ENCODE measurements at places on chromosomes 1 and 21. TPM values are rescaled to one million over a fixed set of nuclear protein-coding genes. Genes with fewer than 3 reads are reported as not detected.

GRCh38 chr1:187689129-187689528, 860.4 kb downstream of the PLA2G4A start:
- H3K4me1 ChIP-seq, result peaks cover 18% of the 10 kb centered on the region
- no peaks in the 10 kb centered on the region for H3K27me3 ChIP-seq
- no peak for DNase-seq

DNA sequence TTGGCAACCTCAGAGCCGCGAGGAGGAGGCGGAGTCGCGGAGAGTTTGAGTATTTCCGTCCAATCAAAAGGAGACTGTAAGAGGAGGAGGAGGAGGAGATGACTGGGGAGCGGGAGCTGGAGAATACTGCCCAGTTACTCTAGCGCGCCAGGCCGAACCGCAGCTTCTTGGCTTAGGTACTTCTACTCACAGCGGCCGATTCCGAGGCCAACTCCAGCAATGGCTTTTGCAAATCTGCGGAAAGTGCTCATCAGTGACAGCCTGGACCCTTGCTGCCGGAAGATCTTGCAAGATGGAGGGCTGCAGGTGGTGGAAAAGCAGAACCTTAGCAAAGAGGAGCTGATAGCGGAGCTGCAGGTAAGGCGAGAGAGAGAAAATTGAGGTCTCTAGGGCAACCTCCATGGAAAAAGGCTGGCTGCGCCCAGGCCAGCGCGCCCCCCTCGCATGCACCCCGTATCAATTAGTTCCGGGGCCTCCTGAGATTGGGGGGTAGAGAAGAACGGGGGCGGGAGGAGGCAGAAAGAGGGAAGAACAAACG, at the start of gene PHGDH:
Gene PHGDH, plus strand, starts transcription at position 131 of the 538 bp plus-strand sequence. Its CDS starts 89 bp downstream, at position 220.
- H3K36me3 ChIP-seq, result no peaks in the 10 kb centered on the region
- H3K27me3 ChIP-seq, result peaks cover 19% of the 10 kb centered on the region

DNA sequence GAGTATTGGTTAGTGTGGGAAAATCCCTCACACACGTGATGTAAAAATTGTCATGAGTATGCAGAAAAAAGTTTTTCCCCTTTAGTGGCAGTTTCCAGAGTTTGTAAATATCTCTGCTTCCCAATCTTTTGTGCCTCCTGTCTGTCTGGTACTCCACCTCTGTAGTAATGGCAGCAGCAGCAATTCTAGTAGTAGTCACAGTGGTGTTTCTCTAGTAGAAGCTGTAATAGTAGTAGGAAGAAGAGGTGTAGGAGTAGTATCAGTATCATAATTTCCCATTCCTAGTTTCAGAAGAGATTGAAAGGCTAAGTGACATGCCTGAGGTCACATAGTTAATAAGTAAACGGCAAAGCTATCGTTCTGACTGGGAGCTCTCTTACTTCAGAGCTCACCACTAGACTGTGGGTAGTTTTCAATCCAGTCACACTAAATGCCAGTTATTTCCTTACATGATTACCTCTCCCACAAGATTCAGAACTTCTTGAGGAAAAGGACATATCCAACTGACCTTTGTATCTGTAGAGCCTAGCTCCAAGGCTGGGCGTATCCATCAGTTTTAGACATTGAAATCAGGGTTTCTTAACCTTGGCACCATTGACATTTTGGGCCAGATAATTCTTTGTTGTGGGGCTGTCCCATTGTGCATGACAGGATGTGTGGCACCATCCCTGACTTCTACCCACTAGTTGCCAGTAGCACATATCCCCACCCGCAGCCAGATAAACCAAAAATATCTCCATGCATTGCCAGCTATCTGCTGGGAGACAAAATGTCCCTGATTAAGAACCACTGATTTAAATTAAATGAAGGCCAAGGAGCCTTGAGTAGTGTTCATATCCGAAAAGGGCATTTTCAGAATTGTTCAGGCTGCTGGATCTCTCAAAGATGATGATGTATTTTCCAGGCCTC, 135.9 kb downstream of the FGGY start:
- DNase-seq, result no peak
- H3K4me1 ChIP-seq, result peaks cover 10% of the 10 kb centered on the region

DNA sequence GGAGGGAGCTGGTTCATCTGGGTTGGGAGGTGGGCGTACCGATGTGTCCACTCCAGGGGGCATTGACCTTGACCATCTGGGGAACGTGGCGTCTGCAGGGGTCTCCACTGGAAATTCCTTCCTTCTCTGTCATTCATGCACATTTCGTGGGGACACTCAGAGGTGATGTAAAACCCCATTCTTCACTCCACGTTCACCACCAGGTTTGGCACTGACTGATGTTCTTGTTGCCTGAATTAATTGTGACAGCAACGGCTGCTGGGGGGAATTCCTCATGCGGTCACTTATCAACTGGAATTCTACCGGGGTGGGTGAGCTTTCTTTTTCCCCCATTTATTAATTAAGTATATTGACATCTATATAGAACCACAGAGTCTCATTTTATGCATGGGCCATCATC, 18.1 kb upstream of the POFUT2 start:
- no peak overlapping the region for H3K4me3 ChIP-seq
- DNase-seq, result no peak
- no peaks in the 10 kb centered on the region for H3K36me3 ChIP-seq

DNA sequence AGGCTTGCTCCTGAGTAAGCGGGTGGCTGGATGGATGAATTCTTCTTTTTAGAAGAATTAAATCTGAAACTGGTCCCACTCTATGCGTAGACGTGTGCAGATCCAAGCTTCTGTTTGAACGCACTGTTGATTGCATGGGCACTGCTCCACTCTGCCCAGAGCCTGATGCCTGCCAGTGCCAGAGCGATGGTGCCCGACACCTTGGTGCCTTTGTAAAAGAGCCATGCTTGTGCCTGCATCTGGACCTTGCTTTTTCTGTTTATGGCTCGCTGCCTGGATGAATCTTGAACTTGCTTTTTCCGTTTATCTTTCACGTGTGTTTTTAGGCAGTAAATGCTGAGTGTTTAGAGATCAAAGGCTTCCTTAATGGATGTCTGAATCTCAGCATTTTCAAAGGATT, 15.0 kb upstream of the PWP2 start:
- no peak overlapping the region for H3K4me3 ChIP-seq
- H3K36me3 ChIP-seq, result peaks cover 60% of the 10 kb centered on the region
- H3K27ac ChIP-seq, result no peak overlapping the region
- no peaks in the 10 kb centered on the region for H3K27me3 ChIP-seq
- peaks cover 5% of the 10 kb centered on the region for H3K4me1 ChIP-seq
- peak; percentile 2 for DNase-seq

DNA sequence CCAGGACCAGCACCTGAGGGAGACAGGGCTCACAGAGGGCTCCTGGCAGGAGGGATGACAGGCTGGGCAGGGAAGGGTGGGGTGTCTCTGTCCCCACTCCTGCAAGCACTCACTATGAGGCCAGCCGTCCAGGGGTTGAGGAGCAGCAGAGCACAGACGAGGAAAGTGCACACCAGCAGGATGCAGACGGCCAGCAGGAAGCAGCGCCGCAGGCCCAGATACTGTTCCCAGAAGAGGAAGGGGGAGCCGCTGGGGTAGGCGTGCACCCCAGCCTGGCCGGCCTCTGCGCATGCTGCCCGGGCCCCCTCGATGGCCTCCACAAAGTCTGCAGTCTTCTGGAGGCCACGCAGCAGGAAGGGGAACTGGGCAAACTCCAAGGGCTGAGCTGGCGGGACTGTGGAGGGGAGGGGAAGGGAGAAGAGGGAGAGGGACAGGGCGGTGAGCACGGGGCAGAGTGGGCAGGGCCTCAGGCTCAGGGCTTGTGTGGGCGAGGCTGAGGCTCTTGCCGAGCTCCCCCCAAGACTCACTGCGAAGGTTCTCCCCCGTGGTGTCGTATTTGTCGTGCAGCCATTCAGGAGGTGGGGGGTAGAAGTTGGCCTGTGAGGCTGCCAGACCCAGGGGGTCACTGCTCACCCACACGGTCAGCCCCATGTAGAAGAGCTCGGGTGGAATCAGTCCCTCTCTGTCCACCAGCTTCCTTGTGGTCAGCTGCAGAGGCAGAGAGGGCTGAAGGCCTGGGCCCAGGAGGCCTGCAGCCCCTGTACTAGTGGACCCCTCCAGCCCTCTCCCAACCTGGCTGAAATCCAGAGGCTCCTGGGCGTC, 16.5 kb downstream of the PTCH2 start:
- H3K36me3 ChIP-seq, result no peaks in the 10 kb centered on the region
- H3K27ac ChIP-seq, result no peak overlapping the region
- no peak overlapping the region for H3K4me3 ChIP-seq

DNA sequence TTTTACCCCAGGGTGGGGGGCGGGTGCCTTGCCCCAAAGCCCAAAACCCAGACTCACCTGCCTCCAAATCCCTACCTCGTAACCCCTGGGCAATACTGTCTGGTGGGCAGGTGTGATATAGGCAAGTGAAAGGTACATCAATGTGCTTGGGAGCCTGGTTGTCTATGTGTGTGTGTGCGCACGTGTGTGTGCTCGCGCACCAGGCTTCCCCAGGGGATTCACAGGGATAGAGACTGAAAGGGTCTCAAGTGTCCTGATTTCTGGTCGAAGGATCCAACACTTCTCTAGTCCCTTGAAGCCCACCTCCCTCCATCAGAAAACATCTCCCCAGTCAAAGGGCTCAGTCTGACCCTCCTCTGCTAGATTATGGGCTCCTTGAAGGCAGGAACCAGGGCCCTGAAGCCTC, 28.9 kb upstream of the EPB41 start:
- no peak overlapping the region for H3K27ac ChIP-seq
- H3K4me3 ChIP-seq, result no peak overlapping the region
- H3K36me3 ChIP-seq, result no peaks in the 10 kb centered on the region

DNA sequence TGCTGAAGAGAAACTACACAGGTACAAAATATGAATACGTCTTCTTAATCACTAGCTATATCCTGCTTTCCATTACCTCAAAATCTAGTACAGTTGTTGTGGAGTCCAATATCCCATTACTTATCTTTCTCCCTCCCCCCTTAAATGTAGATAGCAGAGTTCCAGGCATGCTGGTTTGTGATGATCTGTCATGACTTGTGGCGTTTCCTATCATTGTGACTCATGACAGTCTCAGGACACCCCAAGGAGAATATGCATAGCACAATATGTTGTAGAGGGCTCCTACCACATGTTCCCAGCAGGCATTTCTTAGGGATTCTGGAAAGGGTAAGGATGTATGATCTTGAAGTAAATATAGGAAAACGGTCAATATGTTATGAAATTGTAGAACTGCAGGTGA, 206.9 kb downstream of the USH2A start:
- H3K27ac ChIP-seq, result no peak overlapping the region
- no peak for DNase-seq
- H3K27me3 ChIP-seq, result no peaks in the 10 kb centered on the region
- no peaks in the 10 kb centered on the region for H3K36me3 ChIP-seq
- no peaks in the 10 kb centered on the region for H3K4me1 ChIP-seq
- no peak overlapping the region for H3K4me3 ChIP-seq

DNA sequence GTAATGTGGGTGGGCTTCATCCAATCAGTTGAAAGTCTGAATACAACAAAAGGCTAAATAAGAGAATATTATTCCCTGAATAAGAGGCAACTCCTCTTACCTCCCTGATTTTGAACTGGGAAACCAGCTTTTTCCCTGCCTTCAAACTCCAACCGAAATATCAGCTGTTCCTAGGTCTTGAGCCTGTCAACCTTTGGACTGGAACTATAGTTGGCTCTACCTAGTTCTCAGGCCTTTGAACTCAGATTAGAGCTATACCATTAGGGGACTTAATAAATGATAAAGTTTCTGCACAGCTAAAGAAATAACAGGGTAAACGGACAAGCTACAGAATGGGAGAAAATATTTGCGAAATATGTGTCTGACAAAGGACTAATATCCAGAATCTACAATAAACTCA, 43.8 kb upstream of the BEND5 start:
- no peaks in the 10 kb centered on the region for H3K4me1 ChIP-seq
- H3K27ac ChIP-seq, result no peak overlapping the region
- no peaks in the 10 kb centered on the region for H3K27me3 ChIP-seq
- DNase-seq, result no peak
- H3K36me3 ChIP-seq, result no peaks in the 10 kb centered on the region

- no peaks in the 10 kb centered on the region for H3K4me1 ChIP-seq
- no peak for DNase-seq
- H3K27me3 ChIP-seq, result no peaks in the 10 kb centered on the region
- no peak overlapping the region for H3K27ac ChIP-seq
- H3K36me3 ChIP-seq, result no peaks in the 10 kb centered on the region
Measured at GRCh38 chr1:41345434-41346075, 15.7 kb upstream of the FOXO6 start.

GRCh38 chr21:18443701-18444100, 40.1 kb upstream of the TMPRSS15 start:
- no peak overlapping the region for H3K4me3 ChIP-seq
- H3K36me3 ChIP-seq, result no peaks in the 10 kb centered on the region
- H3K27me3 ChIP-seq, result no peaks in the 10 kb centered on the region
- H3K4me1 ChIP-seq, result no peaks in the 10 kb centered on the region
- no peak overlapping the region for H3K27ac ChIP-seq
- peak; percentile 54 for DNase-seq

DNA sequence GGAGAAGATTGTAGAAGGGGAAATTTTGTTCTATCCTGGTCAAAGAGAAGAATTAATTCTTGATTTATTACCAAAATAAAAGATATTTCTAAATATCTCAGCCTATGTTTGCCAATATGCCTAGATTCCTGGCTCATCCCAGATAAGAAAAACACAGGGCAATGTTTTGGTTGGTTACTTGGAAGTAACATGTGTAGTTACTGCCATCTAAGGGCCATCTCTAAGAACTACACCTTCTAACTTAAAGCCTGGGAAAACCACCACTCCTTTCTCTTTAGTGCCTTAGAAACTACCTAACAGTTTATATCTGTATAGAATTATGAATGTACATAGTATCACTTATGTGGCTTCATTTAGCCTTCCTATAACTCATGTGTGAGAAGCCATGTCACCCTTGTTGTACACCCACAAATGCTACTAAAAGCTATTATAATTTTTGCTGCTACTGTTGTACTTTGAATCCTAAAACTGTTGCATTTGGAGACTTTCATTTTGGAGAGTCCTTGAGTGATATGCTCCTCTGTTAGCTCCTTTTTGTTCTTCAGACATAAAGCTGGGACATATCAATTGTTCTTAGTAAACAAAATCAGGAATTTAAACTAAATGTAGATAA, 4.5 kb downstream of the AIM2 start:
- DNase-seq, result peak; percentile 87
- no peaks in the 10 kb centered on the region for H3K36me3 ChIP-seq
- no peaks in the 10 kb centered on the region for H3K27me3 ChIP-seq
- H3K4me3 ChIP-seq, result no peak overlapping the region

DNA sequence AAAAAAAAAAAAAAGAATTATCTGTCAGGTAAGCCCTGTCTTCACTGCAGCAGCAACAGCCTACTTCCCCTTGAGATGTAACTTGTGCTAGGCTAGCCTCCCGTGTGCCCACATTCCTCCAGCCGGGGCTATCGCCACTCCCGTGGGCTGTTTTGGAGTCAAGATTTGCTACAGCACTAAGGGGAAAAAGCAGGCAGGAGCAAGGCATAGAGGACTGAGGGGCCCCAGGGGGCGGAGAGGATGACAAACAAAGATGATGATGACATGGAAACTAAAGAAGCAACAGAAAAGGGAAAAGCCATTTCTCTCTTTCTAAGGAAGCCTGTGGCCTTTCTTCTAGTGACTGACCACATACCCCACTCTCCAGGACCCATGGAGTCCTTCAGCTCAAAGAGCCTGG, 1.9 kb downstream of the TNFAIP8L2 start:
- no peak overlapping the region for H3K27ac ChIP-seq
- H3K4me3 ChIP-seq, result no peak overlapping the region
- H3K27me3 ChIP-seq, result no peaks in the 10 kb centered on the region
- H3K4me1 ChIP-seq, result no peaks in the 10 kb centered on the region

GRCh38 chr1:31815752-31816500, at the start of gene SPOCD1:
SPOCD1 (minus strand) TSS chr1:31816022; CDS start chr1:31815333, 689 bp downstream.
- no peaks in the 10 kb centered on the region for H3K36me3 ChIP-seq
- H3K27me3 ChIP-seq, result no peaks in the 10 kb centered on the region
- H3K27ac ChIP-seq, result peak within 1 kb of the TSS; percentile 24
- no peaks in the 10 kb centered on the region for H3K4me1 ChIP-seq
- peak within 1 kb of the TSS; percentile 61 for H3K4me3 ChIP-seq

Gene AIM2
- total RNA-seq, result 0.59 TPM

Gene IL24
- total RNA-seq, result not detected

Gene USH2A
- under 0.01 TPM for total RNA-seq

Gene TRABD2B
- total RNA-seq, result under 0.01 TPM
